ENCODE measurements at places on chromosomes 2 and 18.

GRCh38 chr18:32922951-32923430 is 150.2 kb upstream of the KLHL14 start:
- DNase-seq: no peak

- no peak for DNase-seq
These were observed 1.4 kb upstream of the MARCO start for GRCh38 chr2:118940486-118941120.

- DNase-seq: no peak
These were observed 92.2 kb upstream of the ITGB6 start for GRCh38 chr2:160292225-160292624.

GRCh38 chr2:172438741-172439508 is 11.5 kb downstream of the ITGA6 start:
- DNase-seq: peak; percentile 10

Data from NCI-H2081 (cell line).